Stimulated activated CD8-positive, alpha-beta memory T cell treated with anti-CD3 and anti-CD28 coated beads, Interleukin-12 subunit alpha, Interleukin-12 subunit beta, amount 100 ng/mL, for 4 hours (primary cell): ENCODE measurements at places on chromosomes 1 and 21.

- DNase-seq, result no peak
Observed at GRCh38 chr1:217261636-217262035, 369.3 kb downstream of the GPATCH2 start.

DNA sequence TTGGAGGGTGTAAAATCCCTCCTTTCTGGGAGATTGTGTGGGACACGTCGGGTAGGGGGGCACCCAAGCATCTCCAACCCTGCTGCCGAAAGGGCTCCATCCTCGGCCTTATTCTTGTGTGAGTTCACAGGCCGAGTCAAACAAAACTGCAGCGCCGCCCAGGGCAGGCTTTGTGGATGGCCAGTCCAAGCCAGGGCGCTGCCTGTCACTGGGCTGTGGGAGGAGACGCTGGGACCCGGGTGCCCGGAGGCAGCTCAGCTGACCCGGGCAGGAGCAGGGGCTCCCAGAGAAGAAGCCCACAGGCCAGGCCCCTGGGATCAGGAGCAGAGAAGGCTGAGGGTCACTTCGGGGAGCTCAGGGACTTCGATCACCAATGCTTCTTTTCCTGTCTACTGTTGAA lies 31.8 kb upstream of the ARHGEF16 start:
- DNase-seq, result no peak

DNA sequence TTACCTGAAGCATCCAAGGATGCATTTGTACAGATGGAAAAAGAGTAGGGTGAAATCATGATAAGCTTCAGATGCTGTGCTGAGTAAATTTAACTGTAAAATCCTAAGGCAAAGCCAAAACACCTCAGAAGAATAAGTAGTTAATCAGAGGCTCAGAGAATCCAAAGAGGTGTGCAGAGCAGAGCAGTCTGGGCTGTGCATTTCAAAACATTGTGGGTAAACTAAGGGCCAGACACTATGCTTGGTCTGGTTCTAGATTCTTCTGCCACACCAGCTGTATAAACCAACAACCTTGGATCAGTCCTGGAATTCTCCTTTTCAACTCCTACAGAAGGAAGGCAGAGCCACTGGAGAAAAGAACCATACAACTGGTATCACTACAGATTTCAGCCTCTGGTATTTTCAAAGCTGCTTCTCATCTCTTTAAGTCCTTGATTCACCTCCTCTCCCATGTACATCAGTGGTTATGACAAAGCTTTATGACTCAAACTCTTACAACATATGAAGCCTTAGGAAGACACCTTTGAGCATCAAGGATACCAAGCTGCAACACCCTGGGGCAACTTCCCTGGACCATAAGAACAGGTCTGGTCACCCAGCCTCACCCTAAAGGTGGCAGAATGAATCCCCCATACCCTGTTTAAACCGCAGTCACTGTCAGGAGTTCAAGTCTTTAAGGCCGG lies 11.6 kb upstream of the HIPK1 start:
- DNase-seq, result no peak

DNA sequence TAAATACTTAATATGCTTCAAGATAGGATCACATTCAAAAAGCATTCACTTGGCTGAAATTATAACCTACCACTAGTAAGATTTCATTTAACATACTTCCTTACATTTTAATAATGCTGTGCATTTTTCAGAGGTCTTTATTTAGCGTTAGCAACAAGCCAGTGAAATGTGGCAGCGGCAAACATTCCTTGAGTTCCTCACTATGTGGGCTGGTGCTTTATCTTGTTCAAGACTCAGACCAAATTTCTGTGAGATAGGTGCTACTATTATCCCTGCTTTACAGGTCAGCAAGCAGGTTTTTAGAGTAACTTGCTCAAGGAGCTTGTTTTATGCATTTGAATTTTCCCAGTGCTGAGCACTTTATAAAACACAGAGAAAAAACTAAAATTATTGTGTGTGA lies 132.7 kb downstream of the PLPPR4 start:
- DNase-seq, result no peak

GRCh38 chr1:36534711-36535412 lies 52.1 kb upstream of the CSF3R start:
- DNase-seq, result no peak
